ENCODE measurements at places on chromosomes 12 and 14. TPM values are rescaled to one million over a fixed set of nuclear protein-coding genes. Genes with fewer than 3 reads are reported as not detected.

DNA sequence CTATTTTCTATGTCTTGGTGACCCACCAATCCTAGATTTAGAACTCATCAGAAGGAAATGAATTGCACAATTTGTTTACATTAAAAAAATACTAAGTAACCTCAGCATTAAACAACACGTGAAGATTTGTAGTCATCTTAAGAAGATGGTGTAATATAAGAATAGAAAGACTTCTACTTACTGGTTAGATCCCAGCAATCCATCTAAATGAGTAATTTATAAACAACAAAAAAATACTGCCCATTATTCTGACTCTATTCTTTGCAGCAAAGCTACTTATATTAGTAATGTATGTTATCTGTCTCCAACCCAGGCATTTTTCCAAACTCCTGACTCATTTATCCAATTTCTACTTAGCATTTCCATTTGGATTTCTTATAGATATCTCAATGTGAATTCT lies 67.8 kb downstream of the CD163L1 start:
- no peak for DNase-seq

DNA sequence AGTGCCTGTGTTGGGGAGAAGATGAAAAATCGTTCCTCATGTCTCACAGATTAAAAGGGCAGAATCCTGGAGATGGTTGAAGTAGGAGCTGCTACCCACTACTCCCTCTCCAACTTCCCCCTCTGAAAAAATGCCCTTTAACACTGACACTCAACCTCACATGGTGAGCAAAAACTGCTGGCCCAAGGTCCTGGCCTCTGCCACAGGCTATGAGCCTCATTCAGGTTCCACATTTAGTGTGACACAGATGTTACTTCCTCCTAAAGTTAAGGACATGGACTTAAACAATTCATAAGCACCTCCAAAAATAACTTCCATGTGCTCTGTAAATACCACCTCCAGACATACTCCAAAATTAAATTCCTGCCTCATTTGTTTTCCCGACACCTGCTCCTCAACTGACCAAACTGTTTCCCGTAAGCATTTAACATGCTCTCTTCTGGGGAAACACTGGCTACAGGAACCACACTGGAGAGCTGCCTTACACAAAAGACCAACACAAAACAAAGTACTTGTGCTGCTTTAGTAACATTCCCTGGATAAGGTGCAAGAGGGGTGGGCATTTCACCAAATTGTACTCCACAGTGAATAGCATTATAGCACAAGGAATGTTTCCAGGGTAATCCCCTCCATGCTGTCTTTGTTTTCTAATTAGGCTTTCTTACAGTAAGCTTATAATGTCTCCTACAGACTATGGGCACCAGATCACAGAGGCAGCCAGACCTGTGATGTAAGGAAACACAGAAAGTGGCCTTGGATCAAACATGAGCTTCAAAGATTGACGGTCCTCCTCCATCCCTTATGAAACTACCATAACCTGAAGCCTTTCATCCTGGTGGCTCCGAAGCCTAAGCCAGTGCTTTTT lies 57.0 kb downstream of the PHLDA1 start:
- DNase-seq, result no peak

Gene HOTAIR
- not detected for total RNA-seq

Gene KRT72
- total RNA-seq, result not detected

Gene RNASE2
- total RNA-seq, result 0.89 TPM

DNA sequence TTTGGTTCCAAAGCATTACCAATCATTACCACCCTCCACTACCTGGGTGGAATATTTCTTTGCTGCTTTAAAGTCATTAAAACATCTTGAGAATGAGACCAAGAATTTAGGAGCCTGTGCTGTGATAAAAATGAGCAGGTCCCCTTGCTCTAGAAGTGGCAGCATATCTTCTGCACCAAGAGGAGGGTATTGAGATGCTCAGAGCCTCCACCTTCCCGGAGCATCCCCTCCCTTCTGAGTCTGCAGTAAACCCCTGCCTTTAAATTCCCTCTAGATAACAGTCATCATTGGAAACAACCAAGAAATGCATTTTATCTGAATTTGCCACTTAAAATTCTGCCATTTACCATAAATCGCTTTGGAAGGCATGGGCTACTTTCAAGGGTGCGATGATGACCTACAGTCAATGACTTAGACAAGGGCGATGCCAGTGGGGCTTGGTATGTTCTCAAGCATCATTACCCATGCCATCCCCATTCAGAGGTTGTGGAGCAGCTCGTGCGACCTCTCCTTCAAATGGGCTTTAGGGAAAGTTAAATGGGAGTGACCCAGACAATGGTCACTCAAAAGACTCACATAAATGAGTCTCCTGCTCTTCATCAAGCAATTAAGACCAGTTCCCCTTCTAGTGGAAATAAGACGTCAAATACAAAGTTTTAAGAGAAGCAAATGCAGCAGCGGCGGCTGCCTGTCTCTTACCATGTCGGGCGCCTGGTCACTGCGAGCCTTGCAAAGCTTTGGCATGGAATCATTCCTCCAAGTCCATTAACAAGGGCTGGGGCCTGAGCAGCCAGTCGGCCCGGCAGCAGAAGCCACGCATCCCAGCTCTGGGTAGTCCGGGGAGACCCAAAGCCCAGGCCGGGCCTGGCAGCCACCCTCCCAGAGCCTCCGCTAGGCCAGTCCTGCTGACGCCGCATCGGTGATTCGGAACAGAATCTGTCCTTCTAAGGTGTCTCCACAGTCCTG lies 334.5 kb downstream of the TMEM121 start:
- peak; percentile 65 for DNase-seq

Gene KRT79
- not detected for total RNA-seq

DNA sequence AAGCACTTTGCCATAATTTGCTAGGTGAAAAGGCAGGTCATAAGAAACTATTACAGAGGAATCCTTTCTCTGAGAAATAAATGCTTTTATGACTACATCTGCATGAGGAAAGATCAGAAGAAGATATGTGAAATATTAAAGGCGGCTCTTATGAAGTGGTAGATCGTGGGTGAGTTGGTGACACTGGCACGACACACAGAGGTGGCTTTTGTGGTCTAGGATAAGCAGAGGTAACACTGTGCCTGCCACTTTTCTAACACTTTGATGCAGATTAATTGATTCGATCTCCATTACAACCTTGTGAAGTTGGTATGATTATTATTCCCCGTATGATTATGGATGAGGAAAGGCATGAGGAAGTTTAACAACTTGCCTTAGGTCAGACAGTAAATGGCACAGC lies 60.0 kb upstream of the ELK3 start:
- no peak for DNase-seq

GRCh38 chr14:51602310-51602709 lies 49.4 kb upstream of the FRMD6 start:
- no peak for DNase-seq

DNA sequence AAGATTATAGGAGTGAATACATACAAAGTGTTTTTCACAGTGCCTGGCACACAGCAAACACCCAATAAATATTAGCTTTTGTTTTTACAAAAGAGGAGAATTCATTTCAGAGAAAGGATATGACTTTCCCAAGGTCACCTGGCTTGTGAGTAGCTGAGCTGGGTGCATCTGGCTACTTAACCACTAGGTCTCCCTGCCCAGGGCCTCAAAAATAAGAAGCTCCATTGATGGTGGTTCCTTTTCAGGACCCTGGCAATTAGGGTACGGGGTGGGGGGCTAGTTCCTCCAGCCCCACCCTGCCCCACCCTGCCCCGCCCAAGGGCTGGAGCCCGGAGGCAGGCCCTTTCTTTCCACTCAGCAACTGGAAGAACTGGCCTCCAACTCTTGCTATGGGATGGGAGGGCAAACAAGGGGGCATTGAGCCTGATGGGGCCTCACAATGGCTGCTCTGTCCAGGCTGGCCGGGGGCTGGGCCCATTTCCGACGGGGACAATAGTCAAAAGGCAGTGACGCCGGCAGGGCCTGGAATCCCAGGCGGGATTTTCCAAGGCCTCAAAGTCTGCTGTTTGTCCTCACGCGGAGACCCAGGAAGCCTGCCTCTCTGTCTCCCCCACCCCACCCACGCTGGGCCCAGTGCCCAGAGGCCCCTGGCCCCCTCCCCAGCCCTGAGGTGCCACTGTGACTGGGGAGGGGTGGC lies 8.2 kb upstream of the ATG101 start:
- DNase-seq, result no peak

- no peak for DNase-seq
These were observed 16.5 kb downstream of the EID3 start for GRCh38 chr12:104319918-104320626.

Gene VASH1
- 16.4 TPM for total RNA-seq

Gene RNASE1
- total RNA-seq, result 171 TPM

DNA sequence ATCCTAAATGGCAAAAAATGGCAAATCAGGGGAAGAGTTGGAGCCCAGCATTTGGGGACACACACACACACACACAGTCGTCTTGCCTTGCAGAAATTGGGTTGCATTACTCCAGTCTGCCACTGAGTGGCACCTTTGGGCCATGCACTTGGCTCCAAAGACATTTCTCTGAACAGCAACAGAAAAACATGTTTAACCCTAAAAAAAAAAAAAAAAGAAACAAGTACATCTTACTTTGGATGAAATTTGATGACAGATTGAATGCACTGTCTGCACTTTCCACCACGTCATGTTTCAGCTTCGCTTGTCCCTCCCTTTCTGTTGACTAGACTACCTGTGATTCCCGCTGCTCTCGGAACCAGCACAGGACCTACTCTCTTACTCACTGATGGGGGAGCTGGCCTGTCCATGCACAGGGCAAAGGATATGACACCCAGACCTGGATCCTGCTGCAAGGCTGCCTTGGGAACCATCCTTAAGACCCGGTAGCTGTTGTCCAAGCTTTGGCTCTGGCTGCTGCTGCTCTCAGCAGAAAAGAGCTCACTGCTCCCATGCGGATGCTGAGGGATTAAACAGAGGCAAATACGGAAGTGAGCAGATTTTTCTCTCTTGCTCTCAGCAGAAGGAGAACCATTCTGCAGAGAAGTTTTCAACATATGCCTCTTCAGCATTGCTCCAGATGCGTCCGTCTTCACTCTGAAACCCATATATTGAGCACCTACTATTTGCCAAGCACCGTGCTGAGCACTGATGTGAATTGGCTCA lies 376.8 kb downstream of the DPF3 start:
- no peak for DNase-seq

GRCh38 chr12:75526655-75527511 lies 15.5 kb upstream of the KRR1 start:
- DNase-seq, result no peak

DNA sequence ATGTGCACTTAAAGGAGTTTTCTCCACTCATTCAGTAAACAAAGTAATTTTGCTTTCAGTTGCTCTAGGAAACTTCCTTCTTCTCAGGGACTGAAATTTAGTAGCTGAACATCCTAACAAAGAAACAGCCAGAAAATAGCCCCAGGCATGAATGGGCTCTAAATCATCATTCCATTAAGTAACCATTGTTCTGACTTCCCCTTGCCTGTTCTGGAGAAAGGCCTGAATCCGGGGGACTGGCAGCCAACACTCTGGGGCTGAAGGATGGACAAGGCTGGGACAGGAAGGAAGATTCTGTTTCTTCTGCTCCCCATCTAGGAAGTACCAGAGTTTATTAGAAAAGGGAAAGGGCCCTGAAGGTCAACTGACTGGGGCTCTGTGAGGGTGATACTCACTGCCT lies 104.5 kb downstream of the ESRRB start:
- no peak for DNase-seq

- peak; percentile 83 for DNase-seq
These were observed 25.1 kb downstream of the MEG3 start for GRCh38 chr14:100850841-100851585.

DNA sequence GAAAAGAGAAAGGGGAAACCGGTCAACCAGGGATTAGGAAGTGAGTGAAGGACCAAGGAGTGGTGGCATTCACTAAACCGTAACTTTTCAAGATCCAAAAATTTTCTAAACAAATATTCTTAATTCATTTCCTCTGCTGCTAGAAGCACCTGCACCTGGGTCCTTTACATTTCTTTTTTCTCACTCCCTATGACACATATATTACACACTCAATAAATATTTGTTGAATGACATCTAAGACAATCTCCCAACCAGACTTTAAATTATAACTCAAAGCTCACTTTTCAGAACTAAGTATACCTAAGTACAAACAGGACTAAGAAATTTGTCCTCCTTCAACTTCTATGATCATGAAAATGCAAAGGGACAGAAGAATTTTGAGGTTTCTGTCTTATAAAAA lies 11.1 kb downstream of the TTC5 start:
- DNase-seq, result no peak

DNA sequence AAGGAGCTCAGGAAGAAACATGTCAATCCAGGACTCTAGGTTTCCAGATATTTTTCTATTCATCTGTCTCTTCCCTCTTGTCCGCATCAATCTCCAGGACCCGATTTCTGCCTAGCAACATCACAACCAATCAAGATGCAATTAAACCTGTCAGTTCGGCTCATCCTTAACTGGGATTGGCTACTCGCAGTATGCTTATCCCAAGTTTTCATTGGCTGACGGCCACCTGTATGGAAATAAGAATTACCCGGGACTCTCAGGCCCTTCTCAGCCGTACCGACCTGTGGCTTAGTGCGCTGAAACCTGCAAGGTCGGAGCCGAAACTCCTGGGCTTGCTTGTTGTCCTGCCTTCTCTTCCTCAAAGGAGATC lies 20.4 kb upstream of the ATP5MC2 start:
- no peak for DNase-seq

- DNase-seq, result no peak
These were observed at the start of gene FAM181A for GRCh38 chr14:93926873-93927799. Gene FAM181A (plus strand): TSS chr14:93927344. CDS start chr14:93928286, 942 bp downstream.

DNA sequence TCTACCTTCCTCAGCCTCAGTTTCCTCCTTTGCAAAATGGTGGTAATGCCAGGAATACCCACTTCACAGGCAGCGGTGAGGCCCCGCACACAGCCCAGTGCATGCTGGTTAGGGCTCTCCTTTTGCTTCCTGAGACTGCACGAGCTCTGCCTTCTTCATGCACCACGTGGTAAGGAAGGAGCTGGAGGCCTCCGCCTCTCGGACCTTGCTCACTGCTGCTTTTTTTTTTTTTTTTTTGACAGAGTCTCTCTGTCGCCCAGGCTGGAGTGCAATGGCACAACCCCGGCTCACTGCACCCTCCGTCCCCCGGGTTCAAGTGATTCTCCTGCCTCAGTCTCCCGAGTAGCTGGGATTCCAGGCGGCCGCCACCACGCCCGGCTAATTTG lies 18.1 kb downstream of the TAMALIN start:
- DNase-seq, result no peak

Gene TPPP2
- total RNA-seq, result 0.73 TPM

DNA sequence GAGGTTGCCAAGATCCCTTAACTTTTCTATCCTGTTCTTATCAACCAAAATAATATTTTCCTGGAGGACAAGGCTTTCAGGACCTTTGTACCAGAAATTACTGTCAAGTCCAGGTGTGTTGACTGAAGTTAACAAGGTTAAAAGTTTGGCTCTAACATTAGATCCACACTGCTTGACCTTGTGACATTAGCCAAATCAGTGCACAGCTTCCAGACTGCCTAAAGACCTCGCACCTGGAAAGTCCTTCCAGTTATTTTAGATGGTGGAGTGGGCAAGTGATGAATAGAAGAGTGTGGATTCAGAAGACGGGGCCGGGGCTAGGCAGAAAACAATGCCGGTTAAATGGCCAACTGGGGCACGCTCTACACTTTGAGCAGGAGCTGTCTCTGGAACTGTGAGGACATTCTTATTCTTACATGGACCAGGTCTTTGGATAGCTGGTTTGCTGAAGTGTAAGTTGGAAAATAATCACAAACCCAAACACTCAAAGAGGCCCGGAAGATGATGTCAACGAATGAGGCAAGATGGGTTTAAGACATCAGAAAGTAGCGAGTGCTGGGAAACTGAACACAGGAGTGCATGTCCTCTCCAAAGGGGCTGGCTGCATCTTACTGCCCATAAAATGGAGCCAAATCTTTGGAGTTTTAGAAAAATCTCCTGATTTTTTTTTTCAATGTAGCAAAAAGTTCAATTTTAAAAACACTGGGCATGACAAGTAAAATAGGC lies 56.3 kb downstream of the NIN start:
- DNase-seq, result no peak

All from cardiac septum (tissue), 1 donor.